Tibial nerve (tissue), 4 donors: ENCODE measurements at places on chromosomes 4 and X. TPM values are rescaled to one million over a fixed set of nuclear protein-coding genes. Genes with fewer than 3 reads are reported as not detected.

EFHC2 gene
- total RNA-seq, result 3.5 TPM

FAM236C gene
- total RNA-seq, result not detected

PACRGL gene
- total RNA-seq, result 33.9 TPM

WNK3 gene
- 2.0 TPM for total RNA-seq

GLRA3 gene
- not detected for total RNA-seq

SLITRK4 gene
- total RNA-seq, result 2.7 TPM
